NCI-H524 (cell line): ENCODE measurements at places on chromosomes 2 and 18.

- DNase-seq: no peak
These were observed 294.0 kb upstream of the CDH20 start for GRCh38 chr18:61039251-61039650.

DNA sequence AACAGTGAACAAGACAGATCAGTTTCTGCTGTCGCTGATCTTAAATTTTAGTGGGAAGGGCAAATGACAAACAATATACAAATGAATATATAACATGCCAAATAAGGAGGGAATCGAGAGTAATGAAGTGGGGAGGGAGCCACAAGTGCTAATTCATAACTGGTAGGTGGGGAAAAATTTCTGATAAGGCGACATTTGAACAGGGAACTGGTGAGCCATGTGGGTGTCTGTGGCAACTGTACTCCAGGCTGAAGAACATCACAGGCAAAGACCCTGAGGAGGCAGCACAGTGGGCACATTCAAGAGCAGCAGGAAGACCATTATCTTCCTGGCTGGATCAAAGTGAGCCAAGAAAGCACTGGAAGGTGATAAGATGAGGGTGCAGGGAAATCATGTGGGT lies 51.6 kb upstream of the CD28 start:
- DNase-seq: no peak

- DNase-seq: no peak
These were observed 246.9 kb upstream of the TANK start for GRCh38 chr2:160913323-160913722.

- DNase-seq: no peak
These were observed 147.1 kb downstream of the GALNT1 start for GRCh38 chr18:35728676-35729075.

- DNase-seq: no peak
These were observed 15.0 kb downstream of the SNTG2 start for GRCh38 chr2:965640-966147.

- no peak for DNase-seq
These were observed 181.2 kb downstream of the ANAPC1 start for GRCh38 chr2:111702804-111703196.

DNA sequence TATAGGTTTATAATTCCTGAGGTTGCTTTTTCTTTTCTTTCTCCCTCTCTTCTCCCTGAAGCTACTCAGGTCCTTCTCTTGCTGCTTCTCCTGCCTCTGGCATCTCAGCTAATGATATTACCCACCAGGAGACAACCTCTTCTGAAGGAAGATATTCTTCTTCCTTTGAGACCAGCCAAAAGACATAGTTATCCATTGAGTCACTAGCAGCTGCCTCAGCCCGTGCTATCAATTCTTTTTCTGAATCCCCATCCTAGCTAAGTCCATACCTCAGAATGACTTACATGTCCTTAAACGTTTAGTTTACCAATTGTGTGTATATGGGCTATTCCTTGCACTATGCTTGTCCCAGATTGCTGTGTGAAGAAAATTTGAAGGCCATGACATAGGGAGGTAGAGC lies 25.0 kb upstream of the RNF103 start:
- no peak for DNase-seq

DNA sequence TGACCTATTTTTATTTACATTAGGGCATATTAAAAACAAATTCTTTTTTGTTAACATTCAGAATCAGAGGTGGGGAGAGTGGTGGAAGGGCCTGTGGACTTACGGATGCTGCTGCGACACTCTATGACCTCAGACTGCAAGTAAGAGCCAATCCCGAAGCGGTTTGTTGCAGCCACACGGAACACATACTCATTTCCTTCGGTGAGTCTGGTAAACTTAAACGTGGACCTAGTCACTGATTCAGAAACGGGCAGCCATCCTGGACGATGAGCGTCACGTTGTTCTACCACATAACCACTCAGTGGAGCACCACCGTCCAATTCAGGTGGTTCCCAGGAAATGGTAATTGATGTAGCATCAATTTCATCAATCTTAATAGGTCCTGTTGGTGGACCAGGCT lies 61.9 kb downstream of the PLEKHA3 start:
- no peak for DNase-seq

DNA sequence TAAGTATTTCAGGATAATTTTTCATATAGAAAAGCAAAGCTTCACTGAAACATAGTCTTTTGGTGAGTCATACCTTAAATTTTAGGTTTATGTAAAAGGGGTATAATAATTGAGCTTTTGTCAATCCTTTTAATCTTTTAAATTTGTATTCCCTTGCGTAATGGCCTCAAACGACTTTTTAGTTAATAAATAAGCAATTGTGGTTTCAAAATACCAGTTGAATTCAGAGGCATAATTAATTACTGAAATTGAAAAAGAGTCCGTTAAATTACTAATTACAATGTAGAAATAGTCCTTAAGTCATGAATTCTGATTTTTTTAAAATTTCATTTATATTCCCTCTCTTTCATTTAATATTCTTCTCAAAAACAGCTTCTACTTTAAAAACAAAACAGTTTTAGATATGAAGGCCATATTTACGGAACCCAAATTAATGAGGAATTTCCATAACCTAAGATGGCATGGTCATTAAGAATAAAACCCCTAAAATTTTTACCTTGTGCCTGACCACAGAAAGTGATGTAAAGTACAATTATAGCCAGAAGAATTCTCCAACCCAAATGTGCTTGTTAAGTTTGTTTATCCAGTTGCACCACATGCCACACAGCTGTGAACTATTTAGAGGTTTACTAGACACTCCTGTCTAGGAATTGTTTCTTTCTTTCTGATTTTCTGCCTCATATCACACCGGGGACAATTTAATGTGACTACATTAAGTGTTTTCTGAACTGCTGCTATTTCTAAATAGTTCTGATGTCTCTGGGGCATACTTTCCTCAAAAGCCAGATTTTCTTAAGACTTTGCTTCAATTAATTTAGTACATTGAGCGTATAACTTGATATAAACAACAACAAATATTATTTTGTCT lies 60.7 kb upstream of the ITGA4 start:
- DNase-seq: no peak

GRCh38 chr2:204840504-204840903 lies 295.2 kb downstream of the PARD3B start:
- DNase-seq: no peak

DNA sequence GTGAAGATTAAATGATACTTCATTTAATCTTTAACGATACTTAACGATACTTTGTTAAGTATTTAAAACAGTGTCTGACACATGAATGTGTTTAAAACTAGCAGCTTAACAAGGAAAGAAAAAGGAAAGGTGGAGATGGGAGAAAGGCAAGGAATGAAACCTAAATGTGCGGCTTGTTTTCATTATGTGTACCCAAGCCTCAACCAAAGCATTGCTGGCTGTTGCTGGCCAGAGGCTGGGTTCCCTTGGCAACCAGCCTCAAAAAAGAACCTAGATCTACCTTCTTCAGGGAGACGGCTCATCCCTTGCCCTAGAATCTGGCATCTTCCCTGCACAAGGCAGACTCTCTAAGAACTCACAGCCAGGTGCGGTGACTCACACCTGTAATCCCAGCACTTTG lies 13.8 kb upstream of the PCBP1 start:
- DNase-seq: no peak

- no peak for DNase-seq
These were observed 892 bp downstream of the CELF4 start for GRCh38 chr18:37564711-37565100.

GRCh38 chr18:69885841-69886531 lies 61.7 kb downstream of the CD226 start:
- no peak for DNase-seq

DNA sequence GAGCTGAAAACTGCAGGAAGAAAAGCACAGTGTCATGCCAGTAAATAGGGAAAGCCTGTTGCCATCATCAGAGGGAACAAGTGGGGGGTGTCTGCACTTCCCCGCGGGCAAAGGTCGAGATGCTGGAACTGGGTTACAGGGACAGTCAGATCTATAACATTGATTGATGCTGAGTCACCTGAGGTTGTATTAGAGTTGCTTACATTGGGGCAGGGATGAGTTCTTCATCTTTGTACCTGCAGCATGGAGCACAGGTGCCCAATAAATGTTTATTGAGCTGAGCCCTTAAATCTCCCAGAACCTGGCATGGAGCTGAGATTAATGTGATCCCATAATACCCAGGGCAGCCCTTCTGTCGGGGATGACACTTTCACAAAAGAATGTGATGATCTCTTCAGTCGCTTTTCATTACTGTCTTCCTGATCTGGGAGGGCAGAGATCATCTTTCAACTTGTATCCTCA lies 5.9 kb upstream of the RNF152 start:
- DNase-seq: peak; percentile 78

GRCh38 chr18:3526421-3527354 lies 76.7 kb downstream of the TGIF1 start:
- peak; percentile 98 for DNase-seq

- DNase-seq: peak; percentile 67
These were observed at the start of gene ACADL for GRCh38 chr2:210224941-210225672. Gene ACADL, minus strand, starts transcription at chr2:210225447. Its CDS starts 184 bp downstream, at chr2:210225263.

GRCh38 chr2:200604571-200605255 lies 18.9 kb downstream of the AOX1 start:
- peak; percentile 65 for DNase-seq

DNA sequence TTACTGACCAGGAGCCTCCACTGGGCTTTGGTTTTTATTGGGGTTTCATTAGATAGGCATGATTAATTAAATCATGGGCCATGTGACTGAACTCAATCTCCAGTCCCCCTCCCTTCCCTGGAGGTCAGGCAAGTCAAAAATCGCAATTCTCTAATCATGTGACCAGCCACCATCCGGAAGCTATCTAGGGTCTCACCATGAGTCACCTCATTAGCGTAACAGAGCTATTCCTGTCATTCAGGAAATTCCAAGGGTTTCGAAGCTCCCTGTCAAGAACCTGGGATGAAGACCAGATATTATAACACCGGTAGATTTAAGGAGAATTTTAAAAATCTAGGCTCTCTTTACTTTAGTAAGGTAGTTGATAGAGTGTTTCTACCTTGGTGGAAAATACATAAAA lies 180.3 kb upstream of the TCF4 start:
- DNase-seq: no peak

DNA sequence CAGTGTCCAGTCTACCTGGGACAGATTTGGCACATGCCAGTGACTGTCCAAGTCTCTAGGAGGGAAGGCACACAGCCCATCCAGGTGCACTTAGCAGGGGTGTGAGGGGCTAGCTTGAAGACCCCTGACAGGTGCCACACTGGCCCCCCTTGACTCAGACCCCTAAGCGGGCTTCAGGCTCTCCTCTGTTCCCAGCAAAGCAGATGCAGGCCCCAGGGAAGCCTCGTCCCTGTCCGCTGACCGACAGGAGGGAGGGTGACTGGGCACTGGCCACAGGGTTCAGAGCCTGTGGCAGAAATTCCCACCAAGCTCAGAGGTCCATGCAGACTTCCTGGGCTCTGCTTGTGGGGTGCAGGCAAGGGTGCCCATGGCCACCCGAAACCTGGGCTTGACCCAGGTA lies 239.8 kb upstream of the MYT1L start:
- DNase-seq: no peak

GRCh38 chr2:4995466-4995865 lies 696.7 kb upstream of the SOX11 start:
- DNase-seq: peak; percentile 53

DNA sequence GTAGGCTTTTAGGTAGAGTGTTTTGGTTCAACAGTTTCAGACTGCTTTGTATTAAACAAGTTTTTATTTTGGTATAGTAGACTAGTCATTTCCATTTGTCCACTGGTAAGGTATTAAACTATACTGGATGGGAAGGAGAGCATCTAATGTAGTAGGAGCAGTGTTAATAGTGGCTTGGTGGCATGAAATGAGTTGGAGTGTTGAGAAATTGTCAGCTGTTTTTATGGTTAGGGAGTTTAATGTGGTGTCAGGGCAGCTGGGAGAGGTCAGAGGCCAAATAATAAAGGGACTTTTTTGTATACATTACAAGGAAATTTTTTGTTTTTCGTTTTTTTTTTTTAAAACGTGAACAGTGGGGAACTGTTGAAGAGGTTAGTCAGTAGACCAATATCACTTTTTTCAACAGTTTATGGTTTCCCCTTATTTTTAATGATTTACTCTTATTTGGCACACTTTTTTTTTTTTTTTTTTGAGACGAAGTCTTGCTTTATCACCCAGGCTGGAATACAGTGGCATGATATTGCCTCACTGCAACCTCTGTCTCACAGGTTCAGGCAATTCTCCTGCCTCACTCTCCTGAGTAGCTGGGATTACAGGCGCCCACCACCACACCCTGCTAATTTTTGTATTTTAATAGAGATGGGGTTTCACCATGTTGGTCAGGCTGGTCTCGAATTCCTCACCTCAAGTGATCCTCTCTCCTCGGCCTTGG lies 21.2 kb downstream of the ACTR3 start:
- DNase-seq: no peak

GRCh38 chr2:144501118-144501517 lies 18.8 kb downstream of the ZEB2 start:
- DNase-seq: no peak

- DNase-seq: no peak
These were observed 635.1 kb downstream of the IRS1 start for GRCh38 chr2:226164512-226164911.

DNA sequence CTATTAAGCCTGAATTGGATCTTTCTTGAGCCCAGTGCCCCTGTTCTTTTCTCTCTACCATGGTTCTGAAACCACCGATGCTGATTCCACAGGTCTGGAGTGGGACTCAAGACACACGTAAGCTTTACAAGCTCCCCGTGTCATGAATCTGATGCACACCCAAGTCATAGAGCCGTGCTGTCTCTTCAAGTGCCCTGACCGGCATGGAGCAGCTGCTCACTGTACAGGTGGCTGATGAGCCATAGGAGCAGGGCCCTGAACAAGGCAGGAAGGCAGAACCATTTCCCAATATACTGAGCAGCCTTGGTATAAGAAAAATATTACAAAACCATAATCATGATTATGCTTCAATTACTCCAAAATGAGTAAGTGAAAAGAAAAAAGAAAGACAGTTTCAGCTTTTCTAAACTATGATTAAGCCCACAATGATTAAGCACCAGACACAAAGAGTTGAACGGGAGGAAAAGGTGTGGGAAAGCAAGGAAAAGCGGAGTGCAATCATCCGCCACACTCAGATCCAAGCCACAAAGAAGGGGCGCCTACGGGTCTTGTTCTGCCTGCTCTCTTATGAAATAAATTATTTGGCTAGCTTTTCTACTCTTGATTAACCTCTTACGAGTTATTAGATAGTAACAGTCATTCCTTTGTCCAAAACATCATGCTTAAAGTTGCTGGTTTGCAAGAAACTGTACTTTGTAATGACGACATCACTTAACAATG lies 41.7 kb downstream of the NOL10 start:
- DNase-seq: no peak
